PC-3 (cell line): ENCODE measurements at places on chromosomes 11 and 22.
A peak's percentile ranks its signal among the peaks of the same experiment; 100 is the strongest.

GRCh38 chr22:48900327-48900597 lies 927.4 kb downstream of the BRD1 start:
- H3K4me1 ChIP-seq, result no peaks in the 10 kb centered on the region
- no peak for DNase-seq
- H3K36me3 ChIP-seq, result no peaks in the 10 kb centered on the region
- H3K4me3 ChIP-seq, result no peak overlapping the region

DNA sequence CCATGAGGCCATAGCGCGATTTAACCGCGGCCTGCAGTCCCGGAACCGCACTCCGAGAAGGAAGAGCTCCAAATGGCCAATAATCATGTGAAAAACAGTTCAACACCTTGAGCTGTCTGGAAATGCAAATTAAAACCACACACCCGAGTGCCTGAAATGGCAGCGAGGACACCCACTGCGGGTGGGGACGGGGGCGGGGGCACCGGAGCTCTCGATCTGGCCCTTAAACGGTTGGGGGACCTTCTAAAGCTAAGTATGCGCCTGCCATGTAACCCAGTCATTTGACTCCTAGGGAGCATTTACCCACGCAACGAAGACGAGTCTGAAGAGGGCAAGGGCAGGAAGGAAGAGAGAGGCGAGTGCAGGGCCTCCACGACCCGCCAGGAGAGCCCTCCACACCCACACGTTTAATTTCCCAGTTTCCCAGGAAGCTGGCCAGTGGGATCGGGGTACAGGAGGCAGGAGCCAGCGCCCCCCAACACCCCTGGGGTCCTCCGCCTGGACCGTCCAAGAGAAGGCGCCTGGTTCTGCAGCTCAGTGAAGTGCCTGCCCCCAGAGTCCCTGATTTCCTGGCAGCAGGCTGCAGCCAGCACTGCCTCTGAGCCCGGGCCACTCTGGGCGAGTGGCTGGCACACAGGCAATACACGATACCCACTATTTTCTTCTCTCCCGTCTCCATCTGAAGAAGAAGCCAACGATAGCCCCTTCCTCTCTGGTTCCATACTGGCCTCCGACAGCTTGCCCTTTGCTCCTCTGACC lies 1.7 kb downstream of the TTLL8 start:
- no peaks in the 10 kb centered on the region for H3K27me3 ChIP-seq
- no peak for DNase-seq
- no peaks in the 10 kb centered on the region for H3K36me3 ChIP-seq

DNA sequence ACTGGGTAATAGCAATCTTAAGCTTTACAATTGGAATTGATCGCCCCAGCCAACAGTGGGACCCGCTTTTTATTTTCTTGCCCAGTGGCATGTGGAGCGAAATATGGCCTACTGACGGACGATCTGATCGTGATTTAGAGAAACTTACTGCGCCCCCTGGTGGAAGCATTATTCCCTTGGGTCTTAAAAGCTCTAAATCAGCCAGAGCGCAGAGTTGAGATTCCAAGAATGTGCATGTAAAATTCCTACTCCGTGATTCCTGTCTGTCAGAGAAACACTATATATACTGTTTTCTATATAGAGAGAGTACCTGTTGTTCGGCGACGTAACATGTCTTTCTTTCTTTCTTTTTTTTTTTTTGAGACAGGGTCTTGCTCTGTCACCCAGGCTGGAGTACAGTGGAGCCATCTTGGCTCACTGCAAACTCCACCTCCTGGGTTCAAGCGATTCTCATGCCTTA lies 3.7 kb upstream of the DPF2 start:
- no peaks in the 10 kb centered on the region for H3K27me3 ChIP-seq
- H3K4me1 ChIP-seq, result peaks cover 11% of the 10 kb centered on the region

DNA sequence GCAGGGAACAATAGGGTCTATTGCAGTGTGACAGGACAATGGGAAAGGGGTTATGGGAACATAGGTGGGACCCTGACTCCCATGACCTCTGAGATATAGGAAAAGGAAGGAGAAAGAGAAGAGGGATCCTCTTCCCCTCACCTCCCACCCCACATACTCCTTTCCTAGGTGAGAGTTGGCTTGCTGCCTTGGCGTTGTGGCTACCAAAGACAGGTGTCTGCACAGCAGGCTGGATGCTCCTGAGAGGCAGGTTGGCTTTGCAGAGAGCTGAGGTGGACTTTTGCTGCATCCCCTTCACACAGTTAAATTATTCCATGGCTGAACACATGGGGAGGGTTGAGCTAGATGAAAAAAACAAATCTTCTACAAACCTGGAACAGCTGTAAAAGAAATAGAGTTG lies 80.7 kb downstream of the SYT9 start:
- H3K4me3 ChIP-seq, result no peak overlapping the region
- no peaks in the 10 kb centered on the region for H3K36me3 ChIP-seq
- no peak for DNase-seq
- no peak overlapping the region for H3K27ac ChIP-seq

DNA sequence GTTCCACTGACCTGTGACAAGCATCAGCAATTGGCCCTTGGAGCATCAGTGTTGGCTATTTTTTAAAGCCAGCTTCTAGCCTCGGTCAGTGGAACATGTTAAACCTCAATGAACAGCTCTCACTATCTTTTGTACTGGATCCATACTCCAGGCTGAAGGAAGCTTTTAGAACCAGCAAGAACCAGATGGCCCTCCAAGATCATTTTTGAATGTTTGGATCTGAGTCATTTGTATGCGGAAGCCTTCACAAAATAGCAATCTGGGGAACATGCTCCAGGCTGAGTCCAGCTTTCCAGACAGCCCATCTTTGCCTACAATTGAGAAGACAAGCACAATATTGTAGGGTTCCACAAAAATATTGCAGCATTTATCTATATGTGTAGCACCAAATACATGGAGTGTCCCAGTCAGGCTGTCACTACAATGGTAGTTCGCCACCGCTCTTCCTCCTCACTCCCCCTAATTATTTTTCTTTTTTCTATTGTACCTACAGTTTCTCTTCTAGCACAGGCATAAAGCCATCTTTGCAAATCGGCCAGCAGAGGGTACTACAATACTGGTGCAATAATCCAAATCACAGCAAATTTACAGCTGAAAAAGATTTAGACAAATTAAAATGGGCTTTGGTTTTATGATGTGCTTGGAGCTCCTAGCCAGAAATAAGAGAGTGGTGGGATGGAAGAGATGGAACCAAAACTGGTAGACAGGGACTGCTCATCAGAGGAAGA lies 177.4 kb upstream of the BLID start:
- no peak overlapping the region for H3K27ac ChIP-seq
- H3K27me3 ChIP-seq, result peaks cover 88% of the 10 kb centered on the region
- no peak overlapping the region for H3K4me3 ChIP-seq
- peak; percentile 40 for DNase-seq
- no peaks in the 10 kb centered on the region for H3K4me1 ChIP-seq
- H3K36me3 ChIP-seq, result no peaks in the 10 kb centered on the region

- no peak overlapping the region for H3K27ac ChIP-seq
- H3K27me3 ChIP-seq, result no peaks in the 10 kb centered on the region
- H3K4me1 ChIP-seq, result no peaks in the 10 kb centered on the region
- no peak for DNase-seq
Observed at GRCh38 chr22:32760815-32761214, 40.7 kb upstream of the TIMP3 start.

- no peak for DNase-seq
- H3K36me3 ChIP-seq, result no peaks in the 10 kb centered on the region
- no peaks in the 10 kb centered on the region for H3K4me1 ChIP-seq
- H3K4me3 ChIP-seq, result no peak overlapping the region
- H3K27ac ChIP-seq, result no peak overlapping the region
- H3K27me3 ChIP-seq, result no peaks in the 10 kb centered on the region
Observed at GRCh38 chr22:38125038-38125610, 14.6 kb upstream of the BAIAP2L2 start.

GRCh38 chr11:14774721-14775120 lies 117.3 kb downstream of the CYP2R1 start:
- no peaks in the 10 kb centered on the region for H3K27me3 ChIP-seq
- H3K27ac ChIP-seq, result no peak overlapping the region
- H3K4me3 ChIP-seq, result no peak overlapping the region
- no peaks in the 10 kb centered on the region for H3K4me1 ChIP-seq

GRCh38 chr11:2883640-2883978 lies 2.0 kb downstream of the CDKN1C start:
- DNase-seq, result no peak
- H3K4me1 ChIP-seq, result peaks cover 5% of the 10 kb centered on the region; the same call in 1 of the 2 replicates
- peak overlapping the region; percentile 18; the same call in 1 of the 2 replicates for H3K4me3 ChIP-seq
- no peak overlapping the region for H3K27ac ChIP-seq

DNA sequence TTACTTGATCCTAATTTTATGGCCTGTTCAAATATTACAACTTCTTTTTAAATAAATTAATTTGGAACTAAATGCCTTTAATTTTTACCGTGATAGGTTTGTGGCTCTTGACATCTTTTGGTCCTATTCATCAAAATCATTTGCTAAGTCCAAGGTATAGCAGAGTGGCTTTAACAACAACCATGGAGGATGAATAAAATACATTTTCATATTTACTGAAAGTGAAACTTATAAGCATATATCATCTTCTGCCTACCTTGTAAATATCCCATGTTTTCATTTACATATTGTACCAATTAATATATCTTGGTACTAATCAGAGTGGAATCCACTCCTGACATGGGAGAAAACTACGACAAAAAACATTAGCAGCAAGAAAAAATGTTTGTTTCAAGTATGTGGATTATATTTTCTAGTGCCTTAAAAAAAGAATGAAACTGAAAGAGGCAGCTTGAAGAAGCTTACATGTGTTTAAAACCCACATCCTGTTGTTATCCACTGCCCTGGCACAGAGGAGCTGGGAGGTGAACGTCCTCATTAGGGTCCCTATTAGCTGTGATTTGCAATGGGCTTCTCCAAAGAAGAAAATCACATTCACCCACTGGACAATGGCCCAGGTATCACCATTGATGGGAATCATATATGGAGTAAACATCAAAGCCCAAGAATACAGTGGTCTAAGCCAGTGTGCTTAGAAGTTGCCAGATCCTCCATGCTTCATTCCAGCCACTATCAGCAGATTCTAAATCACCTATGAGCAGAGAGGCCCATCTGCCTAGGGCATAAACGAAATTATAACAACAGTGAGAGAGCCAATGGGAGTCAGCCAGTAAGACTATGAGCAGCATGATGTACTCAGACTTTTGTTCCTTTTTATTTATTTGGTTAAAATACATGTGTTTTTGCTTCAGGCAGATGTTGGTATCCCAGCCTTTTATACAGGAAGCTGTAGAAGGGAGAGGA lies 84.7 kb downstream of the MAML2 start:
- DNase-seq, result no peak
- no peaks in the 10 kb centered on the region for H3K36me3 ChIP-seq
- peak overlapping the region; percentile 81 for H3K27ac ChIP-seq
- peaks cover 51% of the 10 kb centered on the region for H3K4me1 ChIP-seq
- H3K4me3 ChIP-seq, result no peak overlapping the region

DNA sequence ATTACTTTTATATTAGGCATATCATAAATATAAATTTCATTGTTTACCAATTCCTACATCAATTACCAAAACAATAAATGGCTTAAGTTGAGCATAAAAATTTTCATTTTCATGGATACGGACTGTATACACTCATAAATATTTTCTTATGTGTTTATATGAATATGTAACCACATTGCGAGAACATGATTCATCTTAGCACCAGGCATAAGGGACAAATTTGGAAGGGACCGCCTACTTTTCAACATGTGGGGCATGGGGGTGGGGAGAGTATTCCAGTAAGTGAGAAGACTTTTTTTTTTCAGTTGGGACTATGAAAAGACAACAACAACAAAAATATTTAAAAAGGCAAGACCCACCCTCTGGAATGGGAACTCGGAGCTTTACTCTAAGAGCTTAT lies 296.1 kb downstream of the RAB38 start:
- H3K4me3 ChIP-seq, result no peak overlapping the region
- DNase-seq, result peak; percentile 63
- no peaks in the 10 kb centered on the region for H3K27me3 ChIP-seq
- H3K27ac ChIP-seq, result no peak overlapping the region; the same call in 1 of the 2 replicates
- H3K4me1 ChIP-seq, result peaks cover 13% of the 10 kb centered on the region

- H3K27ac ChIP-seq, result no peak overlapping the region
- no peak overlapping the region for H3K4me3 ChIP-seq
- H3K4me1 ChIP-seq, result no peaks in the 10 kb centered on the region
- no peaks in the 10 kb centered on the region for H3K27me3 ChIP-seq
- no peak for DNase-seq
- H3K36me3 ChIP-seq, result no peaks in the 10 kb centered on the region
Observed at GRCh38 chr22:40026641-40027040, 31.9 kb downstream of the FAM83F start.

DNA sequence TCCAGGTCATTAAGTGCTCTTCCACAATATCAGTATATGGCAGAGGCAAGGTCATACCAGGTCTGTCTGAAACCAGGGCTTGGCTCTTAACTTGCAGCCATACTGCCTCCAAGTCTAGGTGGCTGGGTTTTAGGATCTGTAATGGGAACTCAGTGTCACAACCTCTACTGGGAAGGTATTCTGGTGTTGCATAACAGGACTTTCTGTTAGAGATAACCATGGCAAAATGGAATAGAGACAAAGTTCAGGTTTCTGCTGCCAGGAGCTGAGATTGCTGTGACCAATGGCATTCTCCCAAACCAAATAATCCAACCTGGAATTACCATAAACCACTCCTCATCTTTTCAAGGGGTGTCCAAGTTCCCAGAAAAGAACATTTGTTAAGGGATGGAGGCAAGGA lies 6.8 kb upstream of the SAA1 start:
- H3K27ac ChIP-seq, result no peak overlapping the region
- H3K27me3 ChIP-seq, result peaks cover 19% of the 10 kb centered on the region
- no peak overlapping the region for H3K4me3 ChIP-seq
- H3K36me3 ChIP-seq, result no peaks in the 10 kb centered on the region

GRCh38 chr11:75240311-75241035 lies at the start of gene TPBGL:
TPBGL (plus strand) TSS chr11:75240774; CDS start chr11:75241050, 276 bp downstream.
- no peak within 1 kb of the TSS; the same call in 1 of the 2 replicates for H3K4me3 ChIP-seq
- no peak within 1 kb of the TSS for H3K27ac ChIP-seq
- peaks cover 53% of the 10 kb centered on the region for H3K27me3 ChIP-seq
- peaks cover 4% of the 10 kb centered on the region; the same call in 1 of the 2 replicates for H3K4me1 ChIP-seq

DNA sequence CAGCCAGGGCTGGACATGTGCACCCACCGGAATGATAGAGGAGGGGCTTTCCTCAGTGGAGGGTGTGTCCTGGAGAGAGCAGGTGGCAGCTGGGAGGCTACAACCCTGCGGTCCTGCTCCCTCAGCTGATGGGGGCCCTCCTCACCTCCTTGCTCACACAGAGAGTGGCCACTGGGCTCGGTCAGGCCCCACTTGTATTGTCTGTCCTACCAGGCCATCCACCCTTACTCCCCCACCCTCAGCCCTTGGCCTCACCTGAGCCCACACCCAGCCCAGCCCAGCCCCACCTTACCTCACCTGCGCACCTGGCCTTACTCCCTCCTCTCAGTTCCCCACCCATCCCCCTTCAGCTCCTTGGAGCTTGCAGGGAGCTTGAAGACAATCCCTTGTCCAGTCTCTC lies 3.1 kb downstream of the TRPM5 start:
- no peaks in the 10 kb centered on the region for H3K4me1 ChIP-seq
- no peak overlapping the region for H3K27ac ChIP-seq
- H3K36me3 ChIP-seq, result no peaks in the 10 kb centered on the region
- DNase-seq, result no peak

DNA sequence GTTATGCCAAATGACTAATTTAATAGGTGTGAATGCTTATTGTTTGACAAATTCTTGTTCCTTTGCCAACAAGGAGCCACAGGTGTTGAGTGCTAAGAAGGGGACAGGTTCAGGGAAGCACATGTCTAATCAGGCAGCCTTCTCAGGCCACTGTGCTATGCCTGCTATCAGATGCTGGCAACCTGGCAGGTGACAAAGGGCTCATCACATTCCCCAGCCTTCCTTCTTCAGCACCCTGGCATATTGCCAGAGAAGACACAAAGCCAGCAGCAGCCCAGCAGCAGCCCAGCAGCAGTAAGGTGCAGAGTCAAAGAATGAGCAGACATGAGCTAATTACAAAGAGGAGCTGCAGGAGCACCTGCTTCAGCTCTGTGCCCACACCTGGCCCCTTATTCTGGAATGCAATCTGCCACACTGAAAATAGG lies 68.2 kb downstream of the GUCY1A2 start:
- H3K27me3 ChIP-seq, result 0 out of 2 replicates have a peak, but pooled peaks cover 6% of the 10 kb centered on the region
- DNase-seq, result no peak
- no peaks in the 10 kb centered on the region for H3K36me3 ChIP-seq
- no peak overlapping the region for H3K4me3 ChIP-seq
- H3K27ac ChIP-seq, result no peak overlapping the region
